GM19239 (cell line): ENCODE measurements at places on chromosomes 7 and 10.

- no peak for DNase-seq
These were observed 7.6 kb upstream of the LEP start for GRCh38 chr7:128233471-128233870.

- DNase-seq, result no peak
These were observed 8.0 kb upstream of the ZNRF2 start for GRCh38 chr7:30276203-30276900.

DNA sequence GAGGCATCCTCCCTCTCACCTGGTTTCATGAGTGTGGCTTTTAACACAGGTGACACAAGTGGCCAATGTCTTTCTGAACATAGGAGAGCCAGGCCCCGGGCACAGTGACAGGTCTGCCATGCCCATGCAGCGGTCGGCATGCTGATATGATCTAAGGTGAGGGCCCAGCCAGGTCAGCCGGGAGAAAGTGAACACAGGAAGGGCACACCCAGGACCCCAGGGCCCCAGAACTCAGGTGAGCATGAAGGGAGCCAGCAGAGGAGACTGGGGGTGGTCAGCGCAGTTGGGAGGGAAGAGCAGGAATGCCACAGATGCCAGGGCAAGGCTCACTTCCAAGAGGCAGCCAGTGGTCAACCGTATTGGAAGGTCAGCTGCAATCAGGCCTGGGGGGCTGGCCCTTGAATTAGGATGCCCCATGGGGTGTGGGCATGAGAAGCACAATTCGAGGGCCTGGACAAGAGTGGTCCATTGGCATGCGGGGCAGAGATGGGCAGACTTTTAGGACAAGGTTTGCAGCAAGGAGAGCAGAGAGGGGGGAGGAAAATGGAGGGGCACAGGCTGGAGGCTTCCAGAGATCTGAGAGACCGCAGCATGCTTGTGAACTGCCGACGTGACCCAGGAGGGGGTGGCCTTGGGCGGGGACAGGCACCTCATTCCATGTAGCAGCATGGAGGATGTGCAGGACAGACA is 3.9 kb upstream of the INPP5A start:
- no peak for DNase-seq

GRCh38 chr7:22565315-22565811 is 65.4 kb upstream of the STEAP1B start:
- DNase-seq, result peak; percentile 26

GRCh38 chr7:30285536-30286284 is 1.3 kb downstream of the ZNRF2 start:
- peak; percentile 12 for DNase-seq

GRCh38 chr10:3790272-3790671 is 5.3 kb upstream of the KLF6 start:
- no peak for DNase-seq

DNA sequence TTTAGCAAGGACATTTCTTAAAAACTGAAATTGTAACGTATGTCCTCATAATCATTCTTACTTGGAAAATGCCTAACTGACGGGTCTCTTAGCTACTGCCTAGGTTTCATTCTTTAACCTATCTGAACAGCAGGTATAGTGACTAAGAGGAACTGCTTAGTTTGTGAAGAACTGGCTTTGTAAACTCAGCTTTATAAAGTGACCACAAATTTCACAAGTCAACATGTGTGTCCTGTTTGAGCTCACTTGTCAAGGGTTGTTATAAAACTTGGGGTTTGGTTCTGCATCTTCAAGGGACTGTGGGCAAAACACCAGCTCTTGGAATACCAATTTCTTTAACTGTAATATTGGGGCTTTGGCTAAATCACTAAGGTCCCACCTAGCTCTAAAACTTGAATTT is 32.2 kb downstream of the MRPS33 start:
- DNase-seq, result no peak

GRCh38 chr7:148395352-148395811 is 195.2 kb upstream of the C7orf33 start:
- DNase-seq, result no peak

GRCh38 chr10:75648854-75649253 is 217.4 kb downstream of the LRMDA start:
- DNase-seq, result no peak

- no peak for DNase-seq
These were observed 13.6 kb upstream of the CALU start for GRCh38 chr7:128725531-128725930.

DNA sequence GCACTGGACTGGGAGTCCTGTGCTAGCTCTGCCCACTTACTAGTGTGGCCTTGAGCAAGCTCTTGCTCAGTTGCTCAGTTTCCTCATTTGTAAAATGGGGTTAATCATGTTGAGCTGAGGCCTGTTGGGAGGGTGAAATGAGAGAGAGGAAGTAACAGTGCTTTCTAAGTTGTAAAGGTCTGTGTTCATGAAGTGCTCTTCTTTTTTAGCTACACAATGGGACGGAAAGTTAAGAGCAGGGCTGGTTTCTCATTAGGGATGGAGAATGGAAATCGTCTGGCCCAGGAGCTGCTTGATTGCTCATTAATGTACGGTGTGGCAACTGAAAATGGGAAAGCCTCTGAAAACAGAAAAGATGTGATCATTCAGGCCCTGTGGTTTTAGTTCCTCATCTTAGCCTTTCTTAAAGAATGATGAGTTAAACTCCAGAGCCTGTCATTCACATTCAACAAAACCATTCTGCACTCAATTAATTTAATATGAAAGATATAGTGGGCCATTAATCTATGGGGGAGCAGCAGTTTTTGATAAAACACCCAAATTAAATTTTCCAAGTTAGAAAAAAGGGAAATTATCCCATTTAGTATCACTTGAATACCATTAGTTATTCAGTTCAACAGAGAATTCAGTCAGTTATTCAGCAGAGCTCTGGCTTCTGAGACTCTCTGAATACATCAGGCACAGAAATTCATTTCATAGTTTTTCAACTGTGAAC is 60.5 kb downstream of the SH2D4B start:
- no peak for DNase-seq

DNA sequence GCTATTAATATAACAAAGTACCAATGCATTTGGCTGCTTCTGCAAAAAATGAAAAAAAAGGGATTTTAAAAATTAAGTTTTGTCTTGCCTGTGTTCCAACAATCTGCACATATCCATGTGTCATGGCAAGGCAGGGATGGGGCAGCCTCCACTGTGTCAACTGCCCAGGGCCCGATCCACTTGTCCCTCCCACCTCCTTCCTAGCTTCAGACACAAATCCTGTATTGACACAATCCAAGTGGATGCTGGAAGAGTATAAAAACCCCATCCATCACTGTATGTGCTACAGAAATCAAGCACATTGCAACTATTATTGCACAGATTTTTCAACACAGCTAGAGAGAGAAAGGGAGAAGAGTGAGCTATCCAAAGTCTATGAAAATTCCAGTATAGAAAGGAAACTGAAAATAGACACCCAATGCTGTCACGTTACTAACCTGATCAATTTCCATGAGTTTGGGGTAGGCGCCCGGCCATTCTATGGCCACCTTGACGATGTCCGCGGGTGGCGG is 106.4 kb downstream of the ELMO1 start:
- no peak for DNase-seq

DNA sequence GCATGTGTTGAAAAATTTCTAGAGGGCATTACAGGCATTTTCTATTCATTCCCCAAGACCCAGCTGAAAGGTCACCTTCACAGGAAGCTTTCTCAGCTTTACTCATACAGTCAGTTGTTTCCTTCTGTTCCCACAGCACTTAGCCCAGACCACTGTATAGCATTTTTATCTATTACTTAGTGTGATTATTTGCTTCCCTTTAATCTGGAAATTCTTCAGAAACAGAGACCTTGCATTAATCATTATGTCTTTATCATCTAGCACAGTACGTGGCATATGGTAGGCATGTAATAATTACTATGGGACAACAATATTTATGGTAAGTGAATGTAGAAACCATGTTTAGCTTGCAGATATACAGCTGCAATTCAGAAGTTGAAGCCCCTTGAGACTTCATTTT is 38.2 kb upstream of the CDK6 start:
- no peak for DNase-seq

GRCh38 chr10:71743866-71744265 is 24.3 kb upstream of the C10orf105 start:
- DNase-seq, result no peak

DNA sequence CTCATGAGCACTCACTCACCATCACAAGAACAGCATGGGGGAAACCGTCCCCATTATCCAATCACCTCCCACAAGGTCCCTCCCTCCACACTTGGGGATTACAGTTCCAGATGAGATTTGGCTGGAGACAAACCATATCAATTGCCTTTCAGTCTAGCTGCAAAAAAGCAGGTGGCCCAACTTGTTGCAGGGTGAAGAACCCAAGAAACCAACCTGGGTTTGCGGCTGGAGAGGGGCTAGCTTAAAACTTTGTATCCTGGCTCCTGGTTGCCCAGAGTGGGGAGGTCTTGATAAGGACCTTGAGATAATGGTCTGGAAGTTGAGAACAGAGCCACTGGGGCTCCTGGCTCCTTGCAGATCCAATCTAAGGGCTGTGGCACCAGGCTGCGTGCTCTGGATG is 122.8 kb upstream of the PCBD1 start:
- DNase-seq, result no peak

DNA sequence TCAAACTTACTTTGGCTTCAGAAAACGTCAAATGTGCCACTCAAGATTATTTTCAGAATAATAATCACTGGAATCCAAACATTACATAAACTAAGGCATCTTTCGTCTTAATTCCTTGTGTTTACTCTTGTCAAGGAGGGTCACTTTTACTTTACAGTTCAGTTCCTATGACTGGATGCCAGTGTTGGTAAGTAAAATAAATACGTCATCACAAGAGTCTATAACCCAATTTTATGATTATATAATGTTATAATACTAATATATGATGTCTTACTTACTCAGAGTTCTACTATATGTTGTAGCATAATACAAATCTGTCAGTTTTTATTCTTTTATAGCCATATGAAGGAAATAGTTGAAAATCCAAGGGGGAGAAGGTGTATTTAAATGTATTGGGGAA is 123.8 kb downstream of the GPR85 start:
- no peak for DNase-seq

GRCh38 chr7:21550821-21551531 is 8.1 kb downstream of the DNAH11 start:
- no peak for DNase-seq

GRCh38 chr7:116166156-116166555 is 44.2 kb upstream of the TES start:
- DNase-seq, result no peak

DNA sequence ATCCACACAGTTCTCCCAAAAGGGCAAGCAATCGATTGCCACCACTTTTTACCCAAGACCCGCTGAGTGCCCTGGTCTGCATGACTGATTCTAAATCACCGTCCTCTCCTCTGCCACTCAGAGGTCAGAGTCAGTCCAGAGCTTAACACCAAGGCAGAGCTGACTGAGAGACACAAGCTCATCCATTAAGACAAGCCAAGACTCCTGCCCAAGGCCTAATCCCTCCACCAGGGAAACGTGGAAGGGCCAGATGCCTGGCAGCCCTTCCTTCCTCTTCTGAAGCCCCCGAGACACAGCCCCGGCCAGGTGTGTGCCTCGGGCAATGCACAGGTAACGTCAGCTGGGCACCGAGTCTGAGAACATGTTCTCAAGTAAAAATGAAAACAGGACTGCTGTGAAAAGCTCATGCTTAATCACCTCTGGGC is 51.7 kb downstream of the DIP2C start:
- DNase-seq, result no peak

- no peak for DNase-seq
These were observed 12.9 kb upstream of the KCP start for GRCh38 chr7:128923411-128923800.

GRCh38 chr7:92306153-92306552 is 60.4 kb downstream of the ANKIB1 start:
- no peak for DNase-seq

DNA sequence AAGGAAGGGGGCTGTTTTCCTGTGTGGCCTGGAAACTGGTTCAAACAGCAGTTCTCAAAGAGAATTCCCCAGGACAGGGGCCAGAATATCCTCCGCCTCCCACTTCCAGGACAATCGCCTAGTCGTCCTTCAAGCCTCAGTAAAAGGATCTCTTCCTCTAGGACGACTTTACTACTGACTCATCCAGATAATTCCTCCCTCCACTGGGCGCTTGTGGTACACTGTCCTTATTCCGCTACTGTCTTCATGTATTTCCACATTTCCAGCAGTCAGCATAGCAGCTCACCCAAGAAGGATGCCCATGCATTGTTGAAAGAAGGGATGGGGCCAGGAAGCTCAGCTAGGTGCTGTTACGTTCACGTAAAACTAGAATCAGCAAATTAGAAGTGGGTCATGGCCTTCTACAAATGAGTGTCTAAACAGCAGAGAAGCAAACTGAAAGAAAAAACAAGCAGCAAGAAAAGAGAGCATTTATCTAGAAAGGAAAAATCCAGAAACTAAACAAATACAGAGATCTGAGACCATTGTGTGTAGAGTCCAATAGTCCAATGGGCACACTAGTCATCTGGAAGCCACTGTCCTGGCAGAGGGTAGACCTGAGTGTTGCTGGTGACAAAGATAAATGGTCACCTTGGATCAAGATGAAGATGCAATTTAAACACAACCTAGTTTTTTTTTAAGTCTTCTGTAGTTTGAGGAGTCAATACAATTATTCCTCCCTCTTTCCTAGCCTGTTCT is 26.3 kb downstream of the CLRN3 start:
- no peak for DNase-seq

GRCh38 chr7:42587806-42588205 is 324.1 kb downstream of the C7orf25 start:
- DNase-seq, result no peak

DNA sequence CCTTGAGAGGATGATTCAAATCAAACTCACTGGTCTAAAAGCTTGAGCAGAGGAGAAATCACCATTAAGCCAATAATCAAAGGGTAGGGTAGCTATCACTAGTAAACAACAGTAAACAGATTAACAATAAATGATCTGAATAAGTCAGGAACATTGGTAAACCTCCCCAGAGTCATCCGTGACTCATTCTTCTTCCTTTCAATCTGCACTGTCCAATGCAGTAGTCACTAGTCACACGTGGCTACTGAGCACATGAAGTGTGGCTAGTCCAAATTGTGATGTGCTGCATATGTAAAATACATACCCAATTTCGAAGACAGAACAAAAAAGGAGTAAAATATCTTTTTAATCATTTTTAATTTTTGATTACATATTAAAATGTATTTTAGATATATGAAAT is 64.0 kb downstream of the ERCC6 start:
- no peak for DNase-seq

- DNase-seq, result no peak
These were observed 523.9 kb upstream of the MGMT start for GRCh38 chr10:128943111-128943510.

DNA sequence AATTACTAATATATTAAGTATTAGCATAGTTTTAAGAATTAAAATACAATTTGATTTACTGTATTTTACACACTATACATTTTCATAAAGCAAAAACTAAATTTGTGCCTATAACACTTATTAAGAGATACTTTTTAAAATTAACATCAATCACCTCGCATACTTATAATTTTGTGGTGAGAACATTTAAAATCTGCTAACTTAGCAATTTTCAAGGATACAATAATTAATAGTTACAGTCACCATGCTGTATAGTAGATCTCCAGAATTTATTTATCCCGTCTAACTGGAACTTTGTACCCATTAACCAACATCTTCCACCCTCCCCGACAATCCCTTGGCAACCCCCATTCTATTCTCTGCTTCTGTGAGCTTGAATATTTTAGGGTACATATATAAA is 47.5 kb downstream of the RELN start:
- no peak for DNase-seq

GRCh38 chr10:4024516-4025245 is 239.7 kb upstream of the KLF6 start:
- DNase-seq, result no peak

GRCh38 chr7:144835155-144835611 is 670 bp downstream of the TPK1 start:
- no peak for DNase-seq

GRCh38 chr10:87064651-87065050 is 30.0 kb downstream of the GLUD1 start:
- no peak for DNase-seq
